ENCODE measurements at places on chromosomes 4 and X.

DNA sequence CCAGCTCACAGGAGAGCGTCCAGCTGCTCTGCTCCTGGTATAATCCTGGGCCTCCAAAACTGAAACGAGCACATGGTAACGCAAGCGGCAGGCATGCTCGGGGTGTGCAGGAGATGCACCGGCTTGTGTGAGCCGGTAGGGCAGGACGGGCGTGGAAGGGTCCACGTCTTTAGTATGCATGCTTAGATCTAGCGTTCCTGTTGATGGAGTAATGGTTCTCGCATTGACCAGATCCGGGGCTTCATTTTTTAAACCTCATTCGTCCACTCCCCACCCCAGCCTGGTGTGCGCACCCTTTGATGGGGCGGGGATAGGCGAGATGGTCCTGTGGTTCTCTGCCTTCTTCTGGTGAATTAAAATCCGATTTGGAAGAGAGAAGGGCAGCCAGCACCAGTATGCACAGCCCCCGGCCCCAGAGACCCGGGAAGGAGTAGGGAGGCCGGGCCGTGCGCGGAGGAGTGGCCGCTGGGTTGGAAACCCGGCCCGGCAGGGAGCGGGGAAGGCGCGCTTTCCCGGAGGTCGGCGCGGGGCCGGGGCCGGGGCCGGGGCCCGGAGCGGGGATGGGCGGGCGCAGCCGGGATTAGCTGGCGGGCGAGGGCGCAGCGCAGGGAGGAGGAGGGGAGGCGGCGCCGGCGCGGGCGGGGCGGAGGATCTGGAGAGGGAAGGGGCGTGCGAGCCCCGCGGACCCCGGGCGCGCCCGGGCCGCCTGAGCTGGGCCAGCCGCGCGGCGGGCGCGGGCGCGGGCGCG is 39.9 kb downstream of the FAM149A start:
- no peak for DNase-seq

GRCh38 chr4:153040677-153041076 is 104.6 kb downstream of the FHDC1 start:
- no peak for DNase-seq

GRCh38 chrX:34300871-34301270 is 168.8 kb upstream of the FAM47A start:
- no peak for DNase-seq

- no peak for DNase-seq
Observed at GRCh38 chrX:31500921-31501320, 429.1 kb upstream of the FTHL17 start.

DNA sequence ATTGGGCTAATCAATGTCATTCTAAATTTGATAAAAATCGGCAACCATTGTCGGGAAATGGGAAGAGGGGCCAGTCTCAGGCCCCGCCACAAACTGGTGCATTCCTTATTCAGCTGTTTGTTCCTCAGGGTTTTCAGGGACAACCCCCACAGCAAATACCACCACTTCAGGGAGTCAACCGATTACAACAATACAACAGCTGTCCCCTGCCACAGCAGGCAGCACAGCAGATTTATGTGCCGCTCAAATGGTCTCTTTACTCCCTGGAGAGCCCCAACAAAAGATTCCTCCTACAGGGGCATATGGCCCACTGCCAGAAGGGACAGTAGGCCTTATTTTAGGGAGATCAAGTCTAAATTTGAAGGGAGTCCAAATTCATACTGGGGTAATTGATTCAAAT is 61.8 kb downstream of the ZNF732 start:
- DNase-seq: no peak

DNA sequence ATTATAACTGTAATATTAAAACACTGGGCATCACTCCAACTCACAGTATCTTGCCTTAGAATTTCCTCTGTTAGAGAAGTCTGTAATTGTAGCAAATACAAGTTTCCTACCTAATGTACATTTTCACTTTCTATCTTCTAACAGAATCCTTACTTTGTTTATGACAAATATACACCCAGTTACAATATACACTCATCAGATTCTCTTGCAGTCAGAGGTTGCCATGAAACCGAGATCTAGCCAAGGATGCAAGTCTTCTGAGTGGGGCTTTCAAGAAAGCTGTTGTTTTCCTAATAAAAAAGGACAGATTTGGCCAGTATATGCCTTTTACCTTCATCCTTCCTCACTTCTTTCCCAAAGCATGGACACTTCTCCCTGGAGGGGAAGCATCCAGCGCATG is 228.9 kb downstream of the SCFD2 start:
- no peak for DNase-seq

- peak; percentile 39 for DNase-seq
Observed at GRCh38 chrX:150935467-150935866, 37.0 kb upstream of the CD99L2 start.

DNA sequence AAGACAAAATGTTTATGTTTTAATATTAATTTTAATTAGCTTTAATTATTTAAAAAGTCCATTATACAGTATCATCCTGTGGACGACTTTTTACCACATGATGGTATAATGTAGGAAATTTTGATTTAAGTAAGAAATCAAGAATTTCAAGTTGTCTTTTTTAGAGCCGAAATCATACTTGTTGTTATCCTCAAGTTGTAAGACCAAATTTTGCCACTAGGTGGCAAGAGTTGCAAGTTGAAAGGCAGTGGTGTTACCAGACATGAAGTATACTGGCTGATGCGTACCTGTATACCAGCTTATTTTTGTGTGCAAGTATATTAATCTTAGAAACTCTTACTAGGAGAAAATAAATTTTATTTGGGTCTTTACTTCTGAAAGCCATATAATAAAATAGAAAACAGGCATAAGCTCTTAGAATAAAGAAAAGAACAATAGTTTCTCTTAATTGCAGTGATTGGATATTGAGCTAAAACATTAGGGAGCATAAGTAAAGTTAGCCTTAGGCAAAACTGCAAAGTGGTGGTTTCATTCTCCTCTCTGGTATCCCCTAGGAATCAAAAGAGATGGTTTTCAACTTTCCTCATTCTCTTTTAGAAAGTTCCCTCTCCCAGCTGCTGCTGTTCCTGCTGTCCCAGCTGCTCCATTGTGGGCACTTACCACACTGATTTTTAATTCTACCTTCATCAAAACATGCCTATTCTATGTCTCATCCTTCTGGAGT is 118.0 kb upstream of the WDFY3 start:
- DNase-seq: peak; percentile 5
